ENCODE measurements at places on chromosomes 4 and X.

GRCh38 chr4:22487328-22487727 is 28.5 kb downstream of the ADGRA3 start:
- no peak for DNase-seq

DNA sequence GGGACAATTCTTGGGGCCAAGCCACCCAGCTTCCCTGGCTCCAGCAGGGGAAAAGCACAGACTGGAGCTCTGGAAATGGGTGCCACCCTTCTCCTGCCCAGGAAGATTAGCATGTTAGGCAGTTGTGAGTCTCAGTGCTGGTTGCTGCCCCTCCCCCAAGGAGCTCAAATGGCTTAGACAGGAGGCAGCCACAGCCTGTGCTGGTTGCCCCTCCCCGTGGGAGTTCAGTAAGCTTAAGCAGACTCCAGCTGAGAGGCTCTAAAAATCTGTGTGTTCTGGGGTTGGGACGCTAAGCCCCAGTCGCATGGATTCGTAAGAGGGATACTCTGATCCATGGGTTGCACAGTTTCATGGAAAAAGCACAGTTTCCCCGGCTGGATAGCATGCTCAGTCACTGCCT is 92.7 kb upstream of the NDST3 start:
- no peak for DNase-seq

- no peak for DNase-seq
Measured at GRCh38 chr4:120549011-120549570, 373.4 kb downstream of the PRDM5 start.

GRCh38 chr4:27128443-27128842 is 267.8 kb downstream of the STIM2 start:
- DNase-seq: no peak

- DNase-seq: no peak
Measured at GRCh38 chr4:105193536-105193935, 46.9 kb downstream of the TET2 start.

DNA sequence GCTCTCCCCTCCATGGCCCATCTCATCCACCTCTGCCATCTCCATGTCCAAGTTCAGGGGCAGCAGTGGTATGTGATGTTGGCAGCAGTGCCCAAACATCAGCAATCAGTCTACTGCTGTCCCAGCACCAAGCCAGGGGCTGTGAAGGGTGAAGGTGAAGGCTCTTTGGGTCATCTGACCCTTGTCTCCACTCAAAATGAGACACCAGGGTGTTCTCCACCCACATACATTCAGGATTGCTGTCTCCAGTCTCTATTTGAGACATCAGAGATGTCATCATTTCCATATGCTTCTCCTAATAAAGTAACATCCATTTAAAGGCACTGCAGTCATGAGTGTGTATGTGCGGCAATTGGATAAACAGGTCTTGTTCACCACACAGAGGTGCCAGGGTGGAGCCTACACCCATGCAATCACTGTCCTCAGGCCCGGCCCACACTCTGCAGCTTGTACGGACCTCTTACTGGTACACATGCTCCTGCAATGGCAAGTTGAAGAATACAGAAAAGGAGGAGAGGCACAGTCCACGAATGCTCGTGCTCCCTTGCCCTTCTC is 22.2 kb downstream of the MAML3 start:
- DNase-seq: no peak

- no peak for DNase-seq
Measured at GRCh38 chr4:54093324-54094240, 6.4 kb upstream of the GSX2 start.

DNA sequence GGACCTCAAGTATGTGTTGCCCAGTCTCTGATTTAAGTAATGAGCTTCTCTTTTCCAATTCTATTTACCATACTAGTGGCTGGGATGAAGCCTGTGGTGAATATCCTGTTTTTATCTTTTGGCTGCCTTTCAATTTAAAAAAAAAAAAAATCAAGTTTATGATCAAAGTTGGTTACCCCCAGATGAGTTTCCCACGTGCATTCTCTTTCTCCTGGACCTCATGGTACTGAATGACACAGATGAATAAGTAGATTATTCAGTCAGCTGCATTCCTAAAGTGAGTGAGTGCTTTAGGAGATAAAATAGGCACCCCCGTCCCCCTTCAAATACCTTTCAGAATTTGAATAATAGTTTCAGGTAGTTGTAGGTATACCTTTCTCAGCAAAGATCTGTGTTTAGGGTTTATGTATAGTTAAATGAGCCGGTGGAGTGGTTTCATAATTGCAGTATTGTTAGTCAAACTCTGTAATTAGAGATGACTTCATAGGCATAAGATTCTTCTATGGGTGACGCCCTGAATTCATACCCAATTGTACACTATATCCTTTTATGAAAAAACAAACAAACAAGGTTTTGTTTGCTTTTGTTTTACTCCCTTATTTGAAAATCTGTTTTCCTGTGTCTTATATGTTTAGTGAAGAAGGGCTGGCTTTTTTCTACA is 41.9 kb downstream of the PLS3 start:
- no peak for DNase-seq

DNA sequence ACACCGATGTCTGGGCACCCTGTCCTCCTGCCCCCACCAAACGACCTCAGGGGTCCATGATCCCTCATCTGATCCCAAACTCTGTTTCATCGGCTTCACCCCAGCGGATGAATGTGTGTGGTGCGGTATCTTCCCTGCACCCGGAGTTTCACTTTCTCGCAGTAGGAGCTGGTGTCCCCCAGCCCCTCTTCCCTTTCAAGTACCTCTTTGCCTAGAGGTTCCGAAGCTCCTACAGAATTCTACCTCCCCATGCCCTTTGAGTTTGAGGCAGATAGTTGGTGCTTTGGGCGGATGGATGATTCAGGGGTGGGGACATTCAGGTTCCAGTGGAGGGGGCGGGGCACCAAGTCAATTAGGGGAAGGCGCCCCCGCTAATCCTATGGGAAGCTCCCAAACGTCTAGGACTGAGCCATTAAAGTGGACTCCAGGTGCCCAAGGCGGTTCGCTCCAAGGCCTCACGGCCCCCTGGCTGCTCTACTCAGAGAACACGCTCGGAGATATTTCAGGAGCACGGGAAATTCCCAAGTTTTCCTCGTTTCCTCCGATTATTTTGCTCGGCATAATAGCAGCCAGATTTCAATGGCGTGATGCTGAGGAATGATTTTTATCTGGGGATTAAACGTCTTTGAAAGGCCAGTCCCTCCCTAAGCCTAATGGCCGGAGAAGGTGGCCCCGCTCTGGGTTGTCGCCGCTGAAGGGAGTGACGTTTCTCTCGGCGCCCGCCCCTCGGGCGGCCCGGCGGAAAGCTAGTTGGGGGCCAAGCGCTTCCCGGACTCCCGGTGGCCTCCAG is 1.3 kb downstream of the MSX1 start:
- DNase-seq: no peak

GRCh38 chrX:77446908-77447652 is at the start of gene FGF16:
Gene FGF16, plus strand, starts transcription at chrX:77447389. Its CDS starts 286 bp downstream, at chrX:77447675.
- DNase-seq: peak; percentile 36

- no peak for DNase-seq
Measured at GRCh38 chr4:108834835-108835384, 72.1 kb upstream of the ETNPPL start.

- no peak for DNase-seq
Measured at GRCh38 chrX:107940095-107940494, 42.1 kb downstream of the TEX13B start.

DNA sequence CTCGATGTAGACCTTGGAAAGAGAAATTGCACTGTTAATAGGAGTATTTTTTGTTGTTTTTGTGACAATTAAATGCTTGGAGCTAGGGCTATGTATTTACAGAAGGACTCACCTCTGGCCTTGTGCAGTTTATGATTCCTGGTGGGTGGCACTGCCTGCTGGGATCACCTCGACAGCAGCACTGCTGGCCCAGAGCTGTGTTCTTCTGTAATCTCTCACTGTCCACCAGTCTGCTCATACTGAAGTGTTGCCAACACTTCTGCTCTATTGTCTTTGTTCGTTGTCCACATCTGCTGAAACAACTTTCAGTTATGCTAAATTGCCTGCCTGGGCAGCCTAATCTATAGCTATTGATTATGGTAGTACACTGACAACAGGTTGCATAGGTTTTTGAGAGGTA is 194.4 kb upstream of the ANK2 start:
- DNase-seq: no peak

DNA sequence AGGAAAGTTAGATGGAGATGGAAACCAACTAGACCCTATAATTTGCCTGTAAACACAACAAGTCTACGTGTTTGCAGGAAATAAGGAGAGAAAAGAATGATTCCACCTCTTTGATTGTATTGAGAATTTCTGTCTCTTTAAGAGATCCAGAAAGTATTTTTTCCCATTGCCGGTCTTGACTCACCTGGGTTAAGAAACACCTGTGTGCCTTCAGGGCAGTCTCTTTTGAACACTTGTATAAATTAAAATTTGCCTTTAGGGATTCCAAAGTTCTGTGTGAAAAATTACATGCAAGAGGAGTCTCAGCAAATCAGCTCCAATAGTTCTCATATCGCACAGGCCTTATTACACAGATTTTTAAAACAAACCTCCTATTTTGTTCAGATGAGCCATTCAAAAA is 46.0 kb upstream of the SMAD1 start:
- no peak for DNase-seq

DNA sequence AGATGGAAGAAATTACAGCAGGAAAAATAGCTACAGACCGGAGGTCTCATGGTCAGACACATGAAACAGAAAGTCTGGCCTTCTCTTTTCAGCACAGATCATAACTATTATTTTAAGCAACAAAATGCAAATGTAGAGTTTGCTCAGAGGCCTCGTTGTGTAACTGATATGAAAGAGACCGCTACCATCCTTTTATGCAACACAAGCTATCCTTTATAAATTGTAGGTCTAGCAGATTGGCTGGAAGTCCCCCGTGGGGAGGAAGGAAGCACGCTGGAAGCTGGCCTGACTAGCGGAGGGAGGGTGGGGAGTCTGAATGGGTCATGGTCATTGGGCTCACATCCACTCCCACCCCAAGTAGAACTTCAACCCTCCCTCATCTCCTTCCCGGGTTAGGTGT is 27.7 kb downstream of the DMP1 start:
- peak; percentile 55 for DNase-seq

DNA sequence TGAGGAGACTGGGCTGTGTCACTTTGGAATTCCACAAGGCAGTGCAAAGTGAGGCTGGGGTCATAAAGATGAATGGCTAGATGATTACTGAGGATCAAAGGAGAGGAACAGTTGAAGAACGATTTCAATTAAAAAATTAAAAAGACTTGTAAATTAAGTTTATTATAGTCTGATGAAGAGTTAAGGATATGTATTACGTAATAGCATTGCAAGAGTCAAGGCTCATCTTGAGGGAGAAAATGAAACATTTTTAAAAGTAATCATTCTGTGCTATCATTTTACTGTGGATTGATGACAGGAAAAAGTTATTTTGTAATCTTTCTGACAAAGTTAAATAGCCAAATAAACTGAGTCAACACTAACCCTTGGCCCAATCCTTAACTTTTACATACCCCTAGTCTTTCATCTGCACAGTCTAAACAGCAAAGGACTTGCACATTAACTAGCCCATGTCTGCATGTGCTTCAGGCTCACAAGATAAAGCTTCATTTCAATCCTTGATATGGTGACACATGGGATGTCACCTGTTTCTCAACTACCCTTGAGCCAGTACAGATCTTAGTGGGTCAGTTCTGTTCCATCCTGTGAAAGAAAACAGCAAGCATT is 465.5 kb upstream of the CTSO start:
- no peak for DNase-seq

GRCh38 chr4:108272561-108272960 is 103.8 kb upstream of the LEF1 start:
- no peak for DNase-seq

GRCh38 chr4:173056271-173056670 is 112.3 kb upstream of the GALNT7 start:
- DNase-seq: no peak

GRCh38 chr4:13547485-13548041 is 3.3 kb upstream of the NKX3-2 start:
- DNase-seq: no peak

- no peak for DNase-seq
Measured at GRCh38 chr4:38015886-38016515, 55.8 kb downstream of the PTTG2 start.
